ENCODE measurements at places on chromosomes 1 and 21. TPM values are rescaled to one million over a fixed set of nuclear protein-coding genes. Genes with fewer than 3 reads are reported as not detected.
A peak's percentile ranks its signal among the peaks of the same experiment; 100 is the strongest.

The NUDT4B gene
- total RNA-seq: 10.7 TPM

The KRTAP7-1 gene
- not detected for total RNA-seq

DNA sequence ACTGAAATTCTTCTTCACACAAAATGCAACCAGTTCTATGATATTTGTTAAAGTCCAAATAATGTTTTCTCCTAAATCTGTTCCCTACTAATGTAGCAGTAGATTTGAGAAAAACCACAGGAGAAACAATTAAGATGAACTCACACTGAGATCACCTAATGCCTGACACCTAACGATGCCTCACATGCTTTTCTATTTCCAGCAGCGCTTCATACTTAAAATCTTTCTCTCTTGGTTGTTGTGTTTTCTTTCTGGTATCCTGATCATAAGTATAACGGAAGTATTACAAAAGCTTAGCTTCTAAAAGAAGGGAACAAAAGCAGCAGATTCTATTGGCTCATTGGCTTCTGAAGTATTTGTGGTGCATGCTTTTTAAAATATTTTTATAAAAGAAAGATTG, 267.2 kb upstream of the SGIP1 start:
- DNase-seq: peak; percentile 42

DNA sequence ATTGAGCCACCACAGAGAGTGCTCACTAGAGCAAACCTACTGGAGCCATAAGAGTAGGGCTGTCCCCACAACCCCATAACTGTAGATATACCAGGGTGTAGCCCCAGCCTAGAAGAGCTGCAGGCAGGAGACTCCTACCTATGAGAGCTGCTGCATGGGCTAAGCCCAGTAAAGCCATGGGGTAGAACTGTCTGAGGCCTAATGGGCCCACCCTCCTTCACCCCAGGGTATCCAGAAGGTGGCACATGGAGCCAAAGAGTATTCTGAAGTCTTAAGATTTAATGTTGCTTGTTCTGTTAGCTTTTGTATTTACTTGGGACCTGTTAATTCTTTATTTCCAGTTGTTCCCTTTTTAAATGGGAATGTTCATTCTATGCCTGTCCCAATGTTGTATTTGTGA, 1193.7 kb upstream of the ADGRL2 start:
- DNase-seq: no peak

DNA sequence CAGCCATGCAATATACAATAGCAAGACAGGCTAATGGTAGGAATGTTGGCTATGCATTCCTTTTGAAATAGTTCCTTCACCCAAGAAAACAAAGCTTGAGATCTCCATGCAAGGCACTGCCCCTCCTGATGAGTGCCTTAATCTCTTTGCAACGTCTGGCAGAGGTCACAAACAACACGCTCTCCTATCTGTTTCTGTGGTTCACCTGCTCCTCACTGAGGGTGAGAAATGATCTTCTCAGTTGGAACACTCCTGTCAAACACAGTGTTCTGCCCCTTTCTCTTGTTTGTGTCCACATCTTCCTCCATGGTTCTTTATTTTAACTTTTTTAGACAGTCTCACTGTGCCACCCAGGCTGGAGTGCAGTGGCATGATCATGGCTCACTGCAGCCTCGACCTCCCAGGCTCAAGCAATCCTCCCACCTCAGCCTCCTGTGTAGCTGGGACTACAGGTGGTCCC, 21.2 kb upstream of the XPR1 start:
- no peak for DNase-seq

DNA sequence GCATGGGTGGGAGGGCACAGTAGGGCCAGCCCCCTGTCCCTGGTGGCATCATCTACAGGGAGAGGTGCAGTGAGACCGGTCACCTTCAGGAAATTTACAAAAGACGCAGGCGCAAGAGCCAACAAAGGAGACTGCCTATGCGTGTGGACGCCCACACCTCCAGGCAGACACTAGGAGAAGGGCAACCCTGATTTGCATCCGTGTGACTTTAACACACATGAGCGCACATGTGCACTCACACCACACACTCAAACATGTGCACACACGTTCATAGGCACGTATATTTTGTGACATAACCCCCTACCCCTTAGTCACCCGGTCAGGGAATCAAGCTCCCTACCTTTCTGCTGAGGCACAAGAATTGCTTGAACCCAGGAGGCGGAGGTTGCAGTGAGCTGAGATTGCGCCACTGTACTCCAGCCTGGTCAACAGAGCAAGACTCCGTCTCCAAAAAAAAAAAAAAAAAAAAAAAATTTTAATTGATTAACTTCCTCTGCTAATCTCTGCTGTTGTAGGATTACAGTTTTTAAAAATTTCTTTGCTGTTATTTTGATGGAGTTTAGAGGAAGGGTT, 84.7 kb upstream of the SLC25A33 start:
- no peak for DNase-seq

Measured in M059J (cell line).